Pulmonary artery endothelial cell (primary cell): ENCODE measurements at places on chromosomes 4 and X. TPM values are rescaled to one million over a fixed set of nuclear protein-coding genes. Genes with fewer than 3 reads are reported as not detected.

The APBB2 gene
- 138 and 142 TPM in 2 replicates for total RNA-seq

The PLXNB3 gene
- 3.9 and 5.5 TPM in 2 replicates for total RNA-seq

The LONRF3 gene
- 10.7 and 22.4 TPM in 2 replicates for total RNA-seq

The RNF175 gene
- total RNA-seq, result not detected in 2 replicates

The CT45A3 gene
- total RNA-seq, result not detected in 2 replicates

The ZNF280C gene
- 2.3 and 2.7 TPM in 2 replicates for total RNA-seq

The MYOZ2 gene
- 0.20 TPM in 1 of 2 replicates, not detected in the other for total RNA-seq

The CENPVL2 gene
- not detected in 2 replicates for total RNA-seq

The FAM47E gene
- total RNA-seq, result under 0.01 and 0.33 TPM in 2 replicates

The SPANXN2 gene
- total RNA-seq, result not detected in 2 replicates

The FGFBP2 gene
- not detected in 2 replicates for total RNA-seq

The PAK3 gene
- total RNA-seq, result 0.26 and 1.5 TPM in 2 replicates

The CXCL11 gene
- 1.9 and 2.6 TPM in 2 replicates for total RNA-seq

The CLNK gene
- total RNA-seq, result not detected in 2 replicates

The TCEAL6 gene
- total RNA-seq, result not detected in 2 replicates
